ENCODE measurements at places on chromosomes 1 and 21.

DNA sequence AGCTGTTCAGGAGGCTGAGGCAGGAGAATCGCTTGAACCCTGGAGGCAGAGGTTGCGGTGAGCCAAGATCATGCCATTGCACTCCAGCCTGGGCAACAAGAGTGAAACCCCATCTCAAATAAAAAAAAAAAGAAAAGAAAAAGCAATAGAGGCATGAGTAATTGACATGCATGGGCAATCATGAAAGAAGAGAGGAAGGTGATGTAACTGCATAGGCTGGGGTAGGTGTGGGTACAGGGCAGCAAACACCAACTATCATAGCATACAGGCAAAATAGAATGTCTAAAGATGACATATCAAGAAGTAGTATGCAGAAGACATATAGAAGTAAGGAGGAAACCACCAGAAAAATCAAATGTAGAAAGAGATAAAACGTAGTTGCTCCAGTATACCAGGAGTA lies 19.0 kb upstream of the MGST3 start:
- DNase-seq = no peak

DNA sequence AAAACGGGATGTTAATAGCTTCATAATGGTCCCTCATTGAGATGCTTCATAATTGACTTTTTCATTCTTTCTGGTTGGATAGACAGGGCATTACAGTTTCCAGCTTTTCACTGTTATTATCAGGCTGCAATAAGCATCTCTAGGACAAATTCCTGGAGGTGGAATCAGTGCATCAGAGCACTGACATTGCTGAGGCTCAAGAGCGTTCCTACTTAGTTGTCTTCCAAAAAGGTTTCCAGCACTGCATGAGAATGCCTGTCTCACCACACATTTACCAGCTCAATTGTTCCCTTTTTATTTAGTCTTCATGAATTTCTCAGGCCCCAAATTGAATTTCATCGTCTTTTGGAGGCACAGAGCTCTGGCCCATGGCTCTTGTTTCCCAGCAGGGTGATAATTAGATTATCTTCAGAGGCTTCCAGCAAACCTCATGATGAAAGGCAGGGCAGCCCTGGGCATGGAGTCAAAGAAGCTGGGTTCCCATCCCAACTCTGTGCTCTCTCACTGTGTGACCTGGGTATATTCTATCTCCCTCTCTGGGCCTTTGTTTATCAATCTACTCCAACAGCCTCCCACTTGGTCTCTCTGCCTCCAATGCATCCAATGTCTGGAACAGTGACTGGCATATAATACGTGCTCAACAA lies 451.4 kb downstream of the PTPRU start:
- peak; percentile 44 for DNase-seq

- no peak for DNase-seq
Measured at GRCh38 chr21:39707316-39707715, 37.7 kb upstream of the IGSF5 start.

- DNase-seq = no peak
Measured at GRCh38 chr1:44973645-44974044, 12.8 kb downstream of the EIF2B3 start.

DNA sequence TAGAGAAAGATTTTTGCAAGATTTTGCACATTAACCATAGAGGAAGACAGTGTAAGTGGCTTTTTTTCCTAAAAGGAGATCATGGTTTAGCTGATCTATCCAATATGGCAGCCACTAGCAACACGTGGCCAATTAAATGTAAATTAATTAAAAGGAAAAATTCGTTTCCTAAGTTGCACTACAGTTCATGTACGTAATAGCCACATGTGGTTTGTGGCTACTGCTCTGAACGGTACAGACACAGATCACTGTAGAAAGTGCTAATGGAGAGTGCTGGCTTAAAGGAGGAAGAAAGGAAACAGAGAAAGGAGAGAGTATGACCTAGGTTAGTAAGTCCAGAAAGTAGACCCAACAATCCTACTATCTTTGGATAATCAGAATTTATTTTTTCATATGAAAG lies 170.8 kb downstream of the SIPA1L2 start:
- no peak for DNase-seq

GRCh38 chr21:44734026-44734745 lies 22.8 kb upstream of the TSPEAR start:
- DNase-seq = no peak

DNA sequence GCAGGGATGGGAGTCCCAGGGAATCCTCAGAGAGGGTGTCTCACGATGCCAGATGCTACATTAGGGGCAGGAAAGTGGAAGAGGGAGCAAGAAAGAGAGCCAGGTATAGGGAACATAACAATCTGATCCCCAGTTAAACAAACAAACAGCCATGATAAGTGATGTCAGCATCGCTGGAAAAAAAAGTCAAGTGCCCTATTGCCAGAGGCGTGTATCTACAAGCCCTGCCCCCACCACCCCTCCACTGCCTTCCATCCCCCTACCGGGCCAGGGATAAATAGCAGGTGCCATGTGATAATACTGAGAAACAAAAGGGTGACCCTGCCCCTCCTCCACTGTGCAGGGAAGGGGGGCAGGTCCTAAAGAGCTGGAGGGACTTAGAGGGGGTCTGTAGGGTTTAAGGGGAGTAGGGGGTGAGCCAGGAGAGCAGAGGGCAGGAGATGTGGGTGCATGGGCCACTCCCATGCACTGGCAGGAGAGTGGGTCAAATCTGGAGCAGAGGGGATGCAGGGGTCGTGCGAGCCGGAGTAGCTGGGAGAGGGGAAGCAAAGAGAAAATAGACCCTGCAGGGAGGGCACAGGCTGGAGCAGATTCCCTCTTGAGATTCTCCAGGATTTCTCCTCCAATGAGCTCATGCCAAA lies 3.4 kb downstream of the SLC26A9 start:
- no peak for DNase-seq

DNA sequence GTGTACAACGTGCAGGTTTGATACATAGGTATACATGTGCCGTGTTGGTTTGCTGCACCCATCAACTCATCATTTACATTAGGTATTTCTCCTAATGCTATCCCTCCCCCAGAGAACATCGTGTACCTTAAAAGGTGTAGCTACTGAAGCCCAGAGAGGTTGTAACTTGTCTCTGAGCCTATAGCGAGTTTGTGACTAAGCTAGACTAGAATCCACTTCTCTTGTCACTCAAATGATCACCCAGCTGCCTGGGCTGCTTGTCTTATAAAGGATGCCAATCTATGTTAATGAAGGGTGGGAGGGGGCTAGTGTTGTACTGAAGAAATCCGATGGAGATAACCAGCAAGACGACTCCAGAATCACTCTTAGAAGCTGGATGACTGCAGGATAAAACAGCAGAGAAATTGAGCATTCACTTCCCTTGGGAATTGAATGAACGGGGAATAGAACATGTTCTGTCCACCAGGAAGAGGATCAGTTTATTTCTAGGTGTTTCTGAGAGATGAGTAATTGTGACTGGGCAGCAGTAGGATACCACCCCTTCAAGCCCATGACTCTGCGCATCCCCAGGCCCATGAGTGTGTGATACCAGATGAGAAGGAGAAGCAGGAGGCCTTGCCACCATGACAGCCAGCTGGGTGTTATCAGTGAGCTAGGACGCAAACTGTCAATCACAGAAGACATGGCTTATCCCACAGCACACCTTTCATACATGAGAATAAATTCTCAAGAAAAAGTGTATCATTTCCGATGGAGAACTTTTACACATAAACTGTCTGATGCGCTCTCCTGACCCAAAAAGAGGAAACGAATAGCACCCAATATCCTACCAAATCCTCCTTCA lies 390.4 kb downstream of the NTNG1 start:
- DNase-seq = no peak

- DNase-seq = no peak
Measured at GRCh38 chr1:211832661-211833060, 2.1 kb upstream of the LPGAT1 start.

- no peak for DNase-seq
Measured at GRCh38 chr21:33230545-33231324, 997 bp downstream of the IFNAR2 start.

GRCh38 chr1:87506147-87506546 lies 177.5 kb downstream of the LMO4 start:
- DNase-seq = no peak

DNA sequence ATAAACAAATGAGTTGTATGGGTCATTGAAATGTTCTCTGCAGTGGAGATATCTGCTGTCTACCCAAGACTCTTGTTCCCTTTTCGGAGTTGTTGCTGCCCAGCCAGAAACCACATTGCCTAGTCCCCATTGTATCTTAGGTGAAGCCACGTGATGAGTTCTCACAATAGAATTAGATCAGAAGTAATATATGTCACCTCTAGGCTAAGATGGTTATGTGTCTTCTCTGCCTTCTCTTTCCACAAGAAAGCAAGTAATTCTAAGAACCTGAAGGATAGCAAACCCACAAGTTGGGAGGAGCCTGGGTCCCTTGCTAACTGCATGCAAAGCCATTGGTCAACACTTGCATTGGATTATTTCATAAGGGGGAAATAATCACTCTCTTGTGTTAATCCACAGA lies 76.6 kb downstream of the ADCY10 start:
- DNase-seq = no peak

DNA sequence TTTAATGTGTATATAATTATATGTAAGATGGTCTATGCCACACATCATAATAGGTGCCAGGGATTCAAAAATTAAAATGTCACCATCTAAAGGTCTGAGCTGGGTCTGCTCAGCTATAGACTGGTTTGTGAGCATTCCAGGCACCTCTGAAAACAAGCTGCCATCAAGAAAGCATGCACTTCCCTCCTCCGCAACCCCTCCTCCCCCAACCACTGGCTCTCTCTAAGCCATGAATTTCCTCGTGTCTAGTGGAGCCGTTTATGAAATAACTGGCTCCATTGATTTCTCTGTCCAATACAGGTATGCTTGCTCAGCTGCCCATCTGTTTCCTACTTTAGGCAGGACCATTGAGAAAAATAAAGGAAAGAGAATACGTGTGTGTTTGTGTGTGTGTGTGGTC lies 522.6 kb upstream of the PLXNA2 start:
- no peak for DNase-seq

GRCh38 chr1:55696891-55697290 lies 481.7 kb upstream of the USP24 start:
- no peak for DNase-seq

DNA sequence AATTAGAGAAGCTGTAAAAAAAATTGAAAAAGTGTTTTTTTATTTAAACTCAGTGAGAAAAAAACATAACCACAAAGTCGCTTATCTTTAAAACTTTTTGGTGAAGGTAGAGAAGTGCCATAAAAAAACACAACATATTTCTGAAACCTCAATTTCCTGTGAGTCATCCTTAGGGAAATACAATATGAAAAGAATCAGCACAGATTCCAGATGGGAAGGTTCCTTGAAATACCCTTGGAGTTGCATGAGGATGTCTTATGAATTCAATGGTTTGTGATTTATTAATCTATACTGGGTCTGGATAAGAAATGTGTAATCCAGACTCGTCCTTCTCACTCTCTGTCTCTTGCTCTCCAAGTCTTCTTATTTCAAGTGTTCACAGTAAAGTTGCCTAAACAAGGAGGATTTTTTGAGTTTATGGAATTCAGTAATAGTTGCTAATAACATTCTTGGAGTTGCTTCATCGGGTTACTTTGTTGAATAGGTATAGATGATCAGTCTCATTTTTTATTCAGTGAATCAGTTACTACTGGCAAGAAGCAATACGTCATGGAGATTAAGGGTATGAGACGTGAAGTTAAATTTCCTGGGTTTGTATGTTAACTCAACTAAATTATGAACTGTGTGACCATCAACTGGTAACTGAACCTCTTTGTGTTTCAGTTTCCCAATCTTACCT lies 191.4 kb downstream of the KCNK2 start:
- no peak for DNase-seq

DNA sequence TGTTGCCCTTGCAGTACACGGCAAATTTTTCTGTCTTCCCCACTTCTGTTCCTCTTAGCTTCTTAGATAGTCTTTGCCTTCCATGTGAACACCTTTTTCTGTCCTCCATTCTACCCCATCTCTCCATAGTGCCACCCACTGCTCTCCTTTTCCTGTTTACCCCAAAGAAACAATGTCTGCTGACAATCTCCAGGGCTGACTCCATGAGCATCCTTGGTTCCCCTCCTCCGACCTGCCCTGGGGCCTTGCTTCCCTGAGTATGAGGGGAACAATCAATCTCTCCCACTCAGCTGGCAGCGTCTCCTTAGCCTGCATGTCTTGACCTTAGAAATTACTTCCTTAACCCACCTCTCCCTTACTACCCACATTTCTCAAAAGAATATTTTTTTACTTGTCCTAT lies 12.3 kb upstream of the MYBPHL start:
- no peak for DNase-seq

Measured in natural killer cell treated with Interleukin-12 subunit alpha and Interleukin-12 subunit beta and Interleukin-15 and Interleukin-18, amount 100 ng/mL, for 72 hours (primary cell).